ENCODE measurements at places on chromosomes 11 and 22.
A peak's percentile ranks its signal among the peaks of the same experiment; 100 is the strongest.

DNA sequence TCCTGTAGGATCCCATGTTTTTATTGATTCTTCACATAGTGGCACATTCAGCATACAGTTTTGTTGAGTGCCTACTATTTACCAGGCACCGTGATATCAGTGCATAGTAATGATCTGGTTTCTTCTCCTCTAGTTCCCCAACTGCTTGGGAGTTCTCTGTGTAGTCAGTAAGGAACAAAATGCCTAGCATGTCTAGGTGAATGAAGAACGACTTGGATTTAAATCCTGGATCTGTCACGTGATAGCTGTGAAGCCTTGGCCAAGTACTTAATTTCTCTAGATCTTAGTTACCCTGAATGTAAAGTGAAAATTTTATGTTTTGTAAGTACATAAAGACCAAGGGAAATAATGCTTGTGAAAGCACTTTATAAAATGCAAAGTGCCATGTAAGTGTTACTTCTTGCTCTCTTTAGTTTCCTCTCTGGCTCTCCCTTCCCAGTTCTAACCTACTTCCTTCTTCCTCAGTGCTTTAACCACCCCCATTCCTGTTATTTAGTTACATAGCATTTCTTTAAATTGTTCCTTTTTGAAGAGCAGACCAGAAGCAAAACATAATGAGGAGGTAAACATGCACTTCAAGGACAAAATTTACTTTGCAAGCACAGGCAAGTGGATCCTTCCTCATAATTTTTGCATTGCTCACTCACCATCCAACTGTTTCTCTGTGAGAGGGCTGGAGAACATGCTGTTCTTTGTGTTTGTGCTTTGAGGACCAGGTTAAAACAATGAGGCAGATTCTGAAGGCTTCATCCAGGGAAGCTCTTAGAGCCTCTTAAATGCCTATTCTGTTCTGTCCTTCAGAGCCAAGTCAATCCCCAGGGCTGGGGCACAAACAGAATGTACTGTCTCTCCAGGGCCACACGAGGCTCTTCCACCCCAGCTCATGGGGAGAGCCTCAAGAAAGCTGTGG is 353.9 kb upstream of the TENM4 start:
- H3K4me1 ChIP-seq: no peaks in the 10 kb centered on the region
- H3K36me3 ChIP-seq: no peaks in the 10 kb centered on the region
- DNase-seq: no peak

DNA sequence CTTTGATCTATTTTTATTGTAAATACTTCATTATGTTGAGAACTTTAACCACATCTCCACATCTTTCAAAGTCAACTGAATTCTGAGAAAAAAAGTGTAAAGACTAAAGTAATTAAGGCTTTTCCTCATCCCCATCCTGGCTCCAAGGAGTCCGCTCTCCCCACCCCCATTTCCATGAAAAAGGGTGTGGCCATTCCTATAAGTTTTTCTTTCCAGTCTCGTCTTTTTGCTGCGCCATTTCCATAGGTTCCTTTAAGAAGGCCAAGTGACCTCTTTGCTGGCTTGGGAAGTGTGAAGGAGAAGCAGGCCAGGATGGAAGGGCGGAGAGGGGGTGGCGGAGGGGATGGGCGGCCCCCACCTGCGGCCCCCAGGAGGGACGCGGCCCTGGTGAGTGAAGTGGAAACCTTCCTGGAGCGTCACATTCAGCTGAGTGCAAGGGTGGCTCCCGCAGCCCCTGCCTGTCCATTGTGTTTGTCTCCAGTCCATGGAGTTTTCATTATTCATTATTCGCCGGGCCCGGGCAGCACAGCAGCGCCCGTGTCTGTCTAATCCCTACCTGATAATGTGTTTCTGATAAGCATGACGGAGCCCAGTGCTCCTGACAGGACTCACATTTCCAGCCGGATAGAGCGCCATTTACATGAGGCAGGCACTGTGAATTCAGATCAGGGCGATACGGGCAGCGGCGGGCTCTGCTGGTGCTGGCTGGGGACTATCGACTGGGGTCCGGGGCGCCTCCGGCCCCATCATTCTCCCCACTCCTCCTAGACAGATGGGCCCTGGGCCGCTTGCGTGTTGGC is 739.8 kb downstream of the OPCML start:
- peaks cover 7% of the 10 kb centered on the region for H3K27me3 ChIP-seq
- no peak overlapping the region for H3K4me3 ChIP-seq
- no peak overlapping the region for H3K27ac ChIP-seq
- no peaks in the 10 kb centered on the region for H3K4me1 ChIP-seq

DNA sequence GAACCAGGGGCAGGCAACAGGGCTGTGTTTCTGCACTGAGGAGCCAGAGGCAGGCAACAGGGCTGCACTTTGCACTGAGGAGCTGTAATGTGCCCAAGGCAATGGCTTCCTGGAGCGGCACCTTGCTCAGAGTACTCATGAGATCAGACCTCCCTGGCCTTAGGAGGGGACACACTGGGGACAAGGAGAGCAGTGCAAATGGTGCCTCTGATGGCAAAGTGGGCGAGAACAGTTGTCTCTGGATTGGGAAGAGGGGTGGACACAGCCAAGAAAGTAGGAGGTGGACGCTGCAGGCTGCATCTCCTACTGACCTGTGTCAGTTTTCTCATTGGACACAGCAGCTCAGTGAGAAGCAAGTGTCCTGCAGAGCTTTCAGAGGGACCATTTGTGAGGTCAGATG is 1443.3 kb downstream of the TBC1D22A start:
- H3K27ac ChIP-seq: no peak overlapping the region
- DNase-seq: no peak
- H3K27me3 ChIP-seq: peaks cover 45% of the 10 kb centered on the region
- no peaks in the 10 kb centered on the region for H3K36me3 ChIP-seq

- peak overlapping the region; percentile 36 for H3K4me3 ChIP-seq
- H3K36me3 ChIP-seq: peaks cover 25% of the 10 kb centered on the region
- H3K4me1 ChIP-seq: peaks cover 43% of the 10 kb centered on the region
- H3K27me3 ChIP-seq: no peaks in the 10 kb centered on the region
- peak overlapping the region; percentile 41 for H3K27ac ChIP-seq
- no peak for DNase-seq
Observed at GRCh38 chr11:18320617-18321016, 1.3 kb downstream of the HPS5 start.

- H3K27ac ChIP-seq: no peak overlapping the region
- peaks cover 6% of the 10 kb centered on the region for H3K27me3 ChIP-seq
- H3K4me1 ChIP-seq: no peaks in the 10 kb centered on the region
- H3K36me3 ChIP-seq: no peaks in the 10 kb centered on the region
- no peak for DNase-seq
Observed at GRCh38 chr11:109940816-109941215, 152.4 kb upstream of the ZC3H12C start.

DNA sequence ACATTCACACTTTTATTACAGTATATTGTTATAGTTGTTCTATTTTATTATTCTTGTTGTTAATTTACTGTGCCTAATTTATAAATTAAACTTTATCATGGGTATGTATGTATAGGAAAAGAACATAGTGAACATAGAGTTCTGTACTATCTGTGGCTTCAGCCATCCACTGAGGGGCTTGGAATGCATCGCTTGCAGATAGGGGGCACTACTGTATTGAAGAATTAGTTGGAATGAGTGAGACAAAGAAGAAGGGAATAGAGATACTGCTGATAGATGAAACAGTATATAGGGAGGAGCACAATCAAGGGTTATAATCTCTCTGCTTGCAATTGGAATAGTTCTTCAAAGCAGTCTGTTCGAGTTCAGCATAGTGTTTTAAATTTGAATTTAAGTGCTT is 432.2 kb downstream of the RAB38 start:
- no peaks in the 10 kb centered on the region for H3K36me3 ChIP-seq
- DNase-seq: no peak

- H3K4me1 ChIP-seq: no peaks in the 10 kb centered on the region
- H3K36me3 ChIP-seq: no peaks in the 10 kb centered on the region
- DNase-seq: no peak
- no peak overlapping the region for H3K4me3 ChIP-seq
- H3K27me3 ChIP-seq: peaks cover 21% of the 10 kb centered on the region
Observed at GRCh38 chr11:13043912-13044628, 35.0 kb downstream of the RASSF10 start.

DNA sequence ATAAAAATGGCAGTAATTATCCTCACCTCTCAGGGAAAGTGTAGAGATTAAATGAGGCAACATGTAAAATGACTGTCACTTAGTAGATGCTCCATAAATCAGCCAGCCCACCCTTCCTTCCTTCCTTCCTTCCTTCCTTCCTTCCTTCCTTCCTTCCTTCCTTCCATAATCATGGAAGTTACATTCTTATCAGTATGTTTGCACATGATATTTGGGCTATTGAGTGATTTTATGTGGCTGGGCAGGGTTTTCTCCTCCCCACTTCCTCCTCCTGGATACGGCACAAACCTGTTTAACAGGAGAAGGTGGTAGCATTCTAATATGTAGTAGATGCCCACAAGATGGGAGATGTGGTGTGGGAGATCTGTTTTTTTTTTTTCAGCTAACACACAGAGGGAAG is 11.9 kb downstream of the LYVE1 start:
- DNase-seq: no peak
- no peak overlapping the region for H3K27ac ChIP-seq
- H3K27me3 ChIP-seq: peaks cover 20% of the 10 kb centered on the region
- no peaks in the 10 kb centered on the region for H3K36me3 ChIP-seq
- H3K4me3 ChIP-seq: no peak overlapping the region

DNA sequence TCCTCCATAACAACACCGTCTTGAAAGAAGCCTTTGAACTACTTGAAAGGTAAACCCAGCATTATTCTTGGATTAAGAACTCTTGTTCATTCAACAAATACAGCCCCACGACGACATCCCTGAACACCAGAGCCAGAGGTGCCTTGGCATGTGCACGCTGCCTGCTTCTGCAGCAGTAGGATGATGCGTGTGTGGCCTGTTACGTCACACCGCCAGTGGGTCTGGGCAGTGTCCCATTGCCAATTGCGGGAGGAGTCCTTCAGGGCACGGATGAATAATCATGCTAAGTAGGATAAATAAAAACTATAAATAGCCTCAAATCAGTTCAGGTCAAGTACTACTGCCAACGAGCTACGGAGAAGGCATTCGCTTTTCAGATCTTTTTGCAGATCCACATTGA is 380.5 kb downstream of the SHANK2 start:
- H3K27me3 ChIP-seq: peaks cover 37% of the 10 kb centered on the region
- H3K27ac ChIP-seq: no peak overlapping the region
- H3K4me3 ChIP-seq: no peak overlapping the region
- no peaks in the 10 kb centered on the region for H3K36me3 ChIP-seq
- DNase-seq: no peak
- no peaks in the 10 kb centered on the region for H3K4me1 ChIP-seq

- H3K36me3 ChIP-seq: no peaks in the 10 kb centered on the region
- no peak overlapping the region for H3K4me3 ChIP-seq
- no peaks in the 10 kb centered on the region for H3K4me1 ChIP-seq
- no peak for DNase-seq
Observed at GRCh38 chr11:13104619-13105236, 95.6 kb downstream of the RASSF10 start.

GRCh38 chr11:8531982-8532381 is 62.0 kb downstream of the STK33 start:
- no peaks in the 10 kb centered on the region for H3K4me1 ChIP-seq

DNA sequence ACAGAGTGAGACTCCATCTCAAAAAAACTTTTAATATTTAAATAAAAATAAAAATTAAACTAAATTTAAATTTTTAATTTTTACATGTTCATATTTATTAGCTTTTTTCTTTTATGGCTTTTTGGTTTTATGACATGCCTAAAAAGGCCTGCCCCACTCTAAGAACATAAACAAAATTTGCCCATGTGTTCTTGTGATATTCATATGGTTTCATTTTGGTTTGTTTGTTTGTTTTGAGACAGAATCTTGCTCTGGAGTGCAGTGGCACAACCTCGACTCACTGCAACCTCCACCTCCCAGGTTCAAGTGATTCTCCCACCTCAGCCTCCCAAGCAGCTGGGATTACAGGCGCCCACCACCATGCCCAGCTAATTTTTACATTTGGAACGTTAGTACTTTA is 27.7 kb downstream of the SUSD2 start:
- no peak overlapping the region for H3K4me3 ChIP-seq
- no peak overlapping the region for H3K27ac ChIP-seq
- DNase-seq: no peak
- peaks cover 2% of the 10 kb centered on the region for H3K27me3 ChIP-seq
- peaks cover 3% of the 10 kb centered on the region for H3K4me1 ChIP-seq
- peaks cover 6% of the 10 kb centered on the region for H3K36me3 ChIP-seq

GRCh38 chr11:93054279-93054678 is 84.8 kb downstream of the MTNR1B start:
- DNase-seq: no peak
- H3K4me1 ChIP-seq: no peaks in the 10 kb centered on the region
- no peaks in the 10 kb centered on the region for H3K27me3 ChIP-seq

DNA sequence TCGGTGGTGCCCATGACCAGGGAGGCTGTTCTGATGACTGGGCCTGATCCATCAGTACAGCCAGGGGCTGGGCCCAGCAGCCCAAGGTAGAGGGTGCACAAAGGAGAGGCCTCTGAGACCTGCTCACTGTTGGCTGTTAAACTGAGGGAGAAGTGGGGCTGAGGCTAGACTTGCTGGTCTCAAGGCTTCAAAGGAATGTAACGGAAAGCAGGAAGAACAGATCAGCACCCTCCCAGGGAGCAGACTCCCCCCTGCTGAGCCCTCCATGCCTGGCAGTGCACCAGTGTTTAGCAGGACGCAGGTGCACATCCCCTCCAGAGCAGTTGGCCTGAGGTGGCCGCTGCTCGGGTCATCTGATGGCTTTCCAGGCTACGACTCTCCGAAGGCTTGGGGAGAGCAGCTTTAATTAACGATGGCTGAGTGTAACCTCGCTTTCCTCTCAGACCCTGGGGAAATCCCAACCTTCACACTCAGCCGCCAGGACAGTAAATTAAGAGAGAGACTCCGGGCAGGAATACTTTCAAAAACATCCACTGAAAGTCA is 255.7 kb upstream of the NARS2 start:
- no peaks in the 10 kb centered on the region for H3K36me3 ChIP-seq
- H3K4me1 ChIP-seq: no peaks in the 10 kb centered on the region
- H3K27me3 ChIP-seq: no peaks in the 10 kb centered on the region
- H3K4me3 ChIP-seq: no peak overlapping the region
- H3K27ac ChIP-seq: no peak overlapping the region

- H3K36me3 ChIP-seq: no peaks in the 10 kb centered on the region
- DNase-seq: no peak
- no peaks in the 10 kb centered on the region for H3K27me3 ChIP-seq
- no peak overlapping the region for H3K4me3 ChIP-seq
- no peaks in the 10 kb centered on the region for H3K4me1 ChIP-seq
Observed at GRCh38 chr22:32378707-32379272, 21.1 kb downstream of the RFPL3 start.
